ENCODE measurements at places on chromosomes 2 and 18.
A peak's percentile ranks its signal among the peaks of the same experiment; 100 is the strongest.

GRCh38 chr18:37717098-37717497, 151.5 kb upstream of the CELF4 start:
- no peak for DNase-seq

GRCh38 chr2:88852753-88853402, 161.4 kb downstream of the RPIA start:
- no peak for DNase-seq

DNA sequence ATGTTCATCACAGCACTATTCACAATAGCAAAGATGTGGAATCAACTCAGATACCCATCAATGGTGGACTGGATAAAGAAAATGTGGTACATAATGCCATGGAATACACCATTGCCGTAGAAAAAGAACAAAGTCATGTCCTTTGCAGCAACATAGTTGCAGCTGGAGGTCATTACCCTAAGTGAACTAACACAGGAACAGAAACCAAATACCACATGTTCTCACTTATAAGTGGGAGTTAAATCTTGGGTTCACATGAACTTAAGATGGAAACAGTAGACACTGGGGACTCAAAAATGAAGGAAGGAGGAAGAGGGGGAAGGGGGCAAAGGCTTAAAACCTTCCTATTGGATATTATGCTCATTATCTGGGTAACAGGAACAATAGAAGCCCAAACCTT, 228.1 kb upstream of the RAB6C start:
- DNase-seq, result no peak

GRCh38 chr2:223084873-223085272, 32.9 kb downstream of the KCNE4 start:
- DNase-seq, result peak; percentile 29

DNA sequence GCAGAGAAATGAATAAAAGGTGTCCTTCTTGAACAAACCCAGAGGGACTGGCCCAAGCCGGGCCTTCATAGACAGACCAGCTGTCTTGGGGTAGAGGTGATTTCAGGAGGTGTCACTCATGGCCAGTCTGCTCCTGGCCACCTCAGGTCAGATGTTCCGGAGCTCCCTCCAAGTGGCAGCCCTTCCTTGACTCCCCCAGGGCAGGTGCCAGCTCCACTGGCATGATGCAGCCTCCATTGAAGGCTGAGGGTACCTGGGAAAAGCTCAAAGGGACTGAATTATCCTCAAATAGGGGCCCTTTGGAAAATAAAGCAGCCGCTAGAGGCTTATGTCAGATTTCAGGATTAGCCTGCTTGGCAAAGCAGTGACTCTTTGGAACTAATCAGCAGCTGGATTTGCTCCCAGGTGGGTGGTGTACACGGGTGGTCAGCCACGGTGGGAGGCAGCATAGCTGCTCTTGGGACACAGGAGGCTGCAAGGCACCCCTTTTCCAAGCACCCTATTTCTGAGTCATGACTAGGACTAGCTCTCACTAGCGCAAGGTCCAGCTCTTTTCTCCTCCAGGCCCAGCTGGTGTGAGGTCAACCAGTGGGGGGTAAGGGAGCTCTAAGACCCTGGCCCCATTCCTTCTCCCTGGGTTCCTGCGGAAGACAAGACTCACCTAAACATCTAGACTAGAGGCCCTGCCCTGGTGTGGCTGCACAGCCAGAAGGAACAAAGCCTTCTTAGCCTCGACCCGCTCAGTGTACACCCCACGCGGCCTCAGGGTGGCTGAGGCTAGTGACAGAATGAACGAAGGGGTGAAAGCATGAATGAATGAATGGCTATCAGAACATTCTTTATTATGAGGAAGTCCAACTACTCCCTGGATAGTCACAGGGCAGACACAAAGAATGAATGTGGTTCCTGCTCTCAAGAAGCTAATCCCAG, 29.3 kb downstream of the HS1BP3 start:
- no peak for DNase-seq

GRCh38 chr18:23585007-23585871, 1.1 kb downstream of the NPC1 start:
- DNase-seq, result peak; percentile 63

DNA sequence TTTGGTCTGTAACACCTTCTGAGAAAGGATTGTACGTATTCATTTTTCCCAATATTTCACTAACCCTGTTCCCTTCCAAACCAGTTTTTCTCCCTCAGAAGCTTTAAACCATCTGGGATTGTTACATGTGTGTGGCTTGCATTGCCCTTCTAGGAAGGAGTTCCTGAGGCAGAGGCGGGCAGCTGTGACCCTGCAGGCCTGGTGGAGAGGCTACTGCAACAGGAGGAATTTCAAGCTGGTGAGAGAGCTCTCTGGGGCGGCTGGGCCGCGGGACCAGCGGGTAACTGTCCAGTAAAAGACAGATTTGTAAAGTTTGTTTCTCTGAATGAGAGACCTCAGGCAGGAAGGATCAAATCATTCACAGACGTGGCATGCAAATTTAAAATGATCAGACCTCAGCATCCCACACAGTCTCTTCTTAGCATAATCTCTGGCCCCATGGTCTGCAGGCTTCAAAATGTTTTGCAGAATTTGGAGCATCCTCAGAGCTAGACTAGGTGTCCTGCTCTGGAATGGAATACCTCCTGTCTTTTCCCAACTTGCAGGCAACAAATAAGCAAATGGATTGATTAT, 40.2 kb upstream of the GPR17 start:
- DNase-seq, result no peak

All from ELF-1 (cell line).